ENCODE measurements at places on chromosomes 4 and X. TPM values are rescaled to one million over a fixed set of nuclear protein-coding genes. Genes with fewer than 3 reads are reported as not detected.
A peak's percentile ranks its signal among the peaks of the same experiment; 100 is the strongest.

DNA sequence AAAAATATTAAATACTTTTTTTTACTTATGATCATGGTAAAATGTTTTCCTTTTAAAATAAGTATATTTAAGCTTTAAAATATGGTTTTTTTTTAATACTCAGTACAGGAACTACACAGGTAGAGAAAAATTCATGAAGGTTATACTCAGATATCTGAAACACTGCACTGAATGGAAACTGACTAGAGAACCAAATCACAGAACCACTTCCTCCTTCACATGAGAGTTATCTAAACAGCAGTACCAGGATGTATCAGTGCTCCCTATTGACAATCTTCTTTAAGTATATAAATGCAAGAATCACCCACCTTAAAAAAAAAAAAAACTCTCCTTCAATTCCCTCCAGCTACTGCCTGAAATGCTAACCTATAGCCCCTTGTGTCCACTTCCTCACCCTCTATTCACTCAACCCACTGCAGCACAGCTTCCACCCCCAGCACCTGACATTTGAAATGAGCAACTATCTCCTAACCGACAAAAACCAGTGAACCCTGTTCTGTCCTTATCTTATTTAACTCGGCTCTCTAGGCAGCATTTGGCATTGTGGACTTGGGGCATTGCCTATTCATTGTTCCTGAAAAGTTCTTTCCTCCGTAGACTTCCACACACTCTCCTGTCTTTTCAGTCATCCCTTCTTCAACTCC lies 9.1 kb downstream of the SLC7A3 start:
- H3K27ac ChIP-seq = no peak overlapping the region
- H3K4me3 ChIP-seq = no peak overlapping the region
- DNase-seq = no peak
- peaks cover 12% of the 10 kb centered on the region for H3K27me3 ChIP-seq

DNA sequence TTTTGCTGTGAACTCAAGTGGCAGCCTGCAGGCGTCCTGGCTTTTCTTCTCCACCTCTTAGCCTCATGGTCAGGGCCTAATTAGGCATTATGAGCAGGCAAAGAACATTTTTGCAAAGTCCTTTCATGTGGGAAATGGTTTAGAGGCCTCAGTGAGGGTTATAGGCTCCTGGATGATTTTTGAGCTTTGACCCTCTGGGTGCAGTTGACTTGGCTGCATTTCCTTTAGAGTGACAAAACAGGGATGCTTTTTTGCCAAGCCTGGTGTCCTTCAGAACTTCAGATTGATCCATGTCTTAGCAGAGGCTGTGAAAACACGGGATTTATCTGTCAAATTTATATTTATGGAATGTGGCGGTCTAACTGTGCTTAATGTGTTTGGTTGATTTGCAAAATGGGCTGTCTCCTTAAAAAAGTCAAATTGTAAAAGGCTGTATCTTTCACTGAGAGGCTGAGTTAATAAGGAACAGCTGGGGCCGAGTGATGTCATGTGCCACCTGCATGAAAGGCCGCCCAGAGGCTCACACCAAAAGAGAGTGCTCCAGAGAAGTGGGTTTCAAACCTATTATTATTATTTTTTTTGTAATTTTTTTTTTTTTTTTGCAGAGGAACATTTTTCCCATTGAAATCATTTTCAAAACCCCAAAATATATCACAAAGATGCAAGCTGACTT lies 192.2 kb upstream of the ARX start:
- DNase-seq = no peak
- no peaks in the 10 kb centered on the region for H3K27me3 ChIP-seq
- H3K4me1 ChIP-seq = no peaks in the 10 kb centered on the region

GRCh38 chrX:42131856-42132255 lies 208.5 kb upstream of the CASK start:
- H3K4me3 ChIP-seq = no peak overlapping the region
- no peak overlapping the region for H3K27ac ChIP-seq
- H3K4me1 ChIP-seq = no peaks in the 10 kb centered on the region
- H3K27me3 ChIP-seq = no peaks in the 10 kb centered on the region
- DNase-seq = no peak

GRCh38 chr4:145605941-145606340 lies 13.2 kb upstream of the MMAA start:
- DNase-seq = no peak
- no peak overlapping the region for H3K4me3 ChIP-seq
- H3K36me3 ChIP-seq = peaks cover 5% of the 10 kb centered on the region
- no peaks in the 10 kb centered on the region for H3K27me3 ChIP-seq
- peaks cover 8% of the 10 kb centered on the region for H3K4me1 ChIP-seq

CT45A1 gene
- not detected for total RNA-seq

DNA sequence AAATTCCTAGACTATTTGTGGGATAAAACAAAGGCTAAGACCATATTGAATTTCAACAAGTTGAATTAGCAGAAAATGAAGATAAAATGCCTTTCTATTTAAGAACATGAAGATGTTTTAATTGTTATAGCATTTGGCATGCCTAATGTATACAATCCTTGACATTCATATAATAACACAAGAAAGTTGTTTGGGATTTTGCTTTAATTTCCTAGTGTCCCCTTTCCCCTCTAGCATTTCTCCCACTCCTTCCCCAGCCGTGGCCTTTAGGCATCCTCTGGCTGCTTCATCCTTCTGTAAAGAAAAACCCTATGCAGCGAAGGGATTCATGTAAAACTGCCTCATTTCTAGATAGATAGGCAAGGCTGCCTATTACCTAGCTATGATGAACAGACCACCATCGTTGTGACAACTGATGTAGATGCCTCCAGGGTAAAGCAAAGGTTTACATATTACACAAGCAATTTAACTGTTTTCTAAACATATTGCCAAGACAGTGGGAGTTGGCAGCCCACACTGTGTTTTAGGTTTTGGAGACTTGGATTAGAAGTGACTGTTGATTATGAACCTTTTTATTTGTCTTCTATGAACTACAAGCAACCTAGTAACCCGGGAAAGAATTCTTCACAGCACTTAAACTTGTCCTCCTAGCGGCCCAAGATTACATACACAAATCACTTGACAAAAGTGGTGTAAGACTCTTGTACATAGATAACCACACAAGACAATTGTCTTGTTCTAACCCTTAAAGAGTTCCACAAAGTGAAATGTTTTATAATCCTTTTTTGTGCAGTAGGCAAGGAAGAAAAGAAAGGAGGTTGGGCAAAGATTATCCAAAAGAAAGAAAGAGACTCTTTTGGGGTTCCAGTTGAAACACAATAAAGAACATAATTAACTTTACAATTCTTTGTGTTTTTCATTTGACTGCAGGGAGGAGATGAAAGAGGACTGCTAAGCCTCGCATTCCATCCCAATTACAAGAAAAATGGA lies 59.9 kb downstream of the HHIP start:
- H3K27ac ChIP-seq = no peak overlapping the region
- DNase-seq = no peak
- H3K36me3 ChIP-seq = no peaks in the 10 kb centered on the region
- peaks cover 46% of the 10 kb centered on the region for H3K4me1 ChIP-seq

DNA sequence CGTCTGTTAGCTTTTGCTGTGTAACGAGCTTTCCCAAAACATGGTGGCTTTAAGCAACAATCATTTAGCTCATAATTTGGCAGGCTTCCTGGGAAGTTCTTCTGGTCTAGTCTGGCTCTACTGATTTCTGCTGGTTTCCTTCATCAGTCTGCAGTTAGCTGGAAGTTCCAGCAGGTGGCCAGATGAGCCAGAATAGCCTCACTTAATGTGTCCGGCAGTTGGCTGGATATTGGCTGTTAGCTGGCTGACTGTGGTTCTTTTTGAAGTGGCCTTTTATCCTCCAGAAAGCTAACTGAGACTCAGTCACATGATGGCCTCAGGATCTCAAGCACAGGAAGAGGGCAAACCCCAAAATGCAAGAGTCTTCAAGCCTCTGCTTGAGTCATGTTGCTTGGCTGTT lies 34.9 kb downstream of the FTHL17 start:
- DNase-seq = no peak
- no peaks in the 10 kb centered on the region for H3K36me3 ChIP-seq
- H3K4me1 ChIP-seq = peaks cover 12% of the 10 kb centered on the region
- no peak overlapping the region for H3K4me3 ChIP-seq
- peaks cover 3% of the 10 kb centered on the region for H3K27me3 ChIP-seq

GRCh38 chrX:13220916-13221315 lies 98.9 kb downstream of the ATXN3L start:
- peak overlapping the region; percentile 89 for H3K27ac ChIP-seq
- no peak for DNase-seq
- H3K36me3 ChIP-seq = no peaks in the 10 kb centered on the region

DNA sequence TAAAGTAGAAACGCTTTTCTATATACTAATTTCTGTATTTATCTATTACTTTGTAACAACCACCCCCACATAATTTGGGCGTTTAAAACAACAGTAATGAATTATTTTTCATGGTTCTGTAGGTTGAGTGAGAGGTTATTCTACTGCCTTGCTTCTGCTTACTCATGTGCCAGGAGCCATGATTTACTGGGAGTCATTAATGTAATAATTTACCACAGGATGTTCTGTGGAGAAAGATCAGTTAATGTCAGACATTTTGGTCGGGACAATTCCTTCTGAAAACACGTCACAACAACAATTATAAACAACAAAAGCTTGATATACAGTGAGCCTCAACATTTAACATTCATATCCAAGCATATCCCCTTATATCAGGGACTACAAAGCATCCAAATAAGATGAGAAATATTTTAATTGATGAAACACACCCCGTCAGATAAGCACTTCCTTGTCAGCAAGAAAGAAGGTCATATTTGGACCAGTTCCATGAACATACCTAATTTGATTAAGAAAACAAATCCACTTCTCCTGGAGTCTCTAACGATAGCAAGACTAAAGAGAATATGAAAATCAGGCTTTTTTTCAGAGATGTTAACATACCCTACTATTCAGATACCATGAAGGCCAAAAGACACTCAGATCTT lies 238.5 kb downstream of the PRDM5 start:
- no peak overlapping the region for H3K27ac ChIP-seq
- no peak for DNase-seq
- H3K36me3 ChIP-seq = no peaks in the 10 kb centered on the region
- no peaks in the 10 kb centered on the region for H3K27me3 ChIP-seq
- no peaks in the 10 kb centered on the region for H3K4me1 ChIP-seq

TMPRSS11A gene
- total RNA-seq = not detected

- H3K4me3 ChIP-seq = no peak overlapping the region
- peaks cover 13% of the 10 kb centered on the region for H3K4me1 ChIP-seq
- H3K36me3 ChIP-seq = no peaks in the 10 kb centered on the region
- H3K27ac ChIP-seq = no peak overlapping the region
- no peaks in the 10 kb centered on the region for H3K27me3 ChIP-seq
These were observed 18.1 kb upstream of the HSFX3 start for GRCh38 chrX:149567621-149568417.

- no peak overlapping the region for H3K27ac ChIP-seq
- H3K4me1 ChIP-seq = no peaks in the 10 kb centered on the region
- no peaks in the 10 kb centered on the region for H3K36me3 ChIP-seq
- peaks cover 6% of the 10 kb centered on the region for H3K27me3 ChIP-seq
- H3K4me3 ChIP-seq = no peak overlapping the region
These were observed 80.9 kb downstream of the IL21 start for GRCh38 chr4:122539861-122540465.

- H3K27ac ChIP-seq = no peak overlapping the region
- peaks cover 1% of the 10 kb centered on the region for H3K36me3 ChIP-seq
- H3K4me3 ChIP-seq = no peak overlapping the region
- no peak for DNase-seq
- no peaks in the 10 kb centered on the region for H3K27me3 ChIP-seq
- peaks cover 9% of the 10 kb centered on the region for H3K4me1 ChIP-seq
These were observed 28.3 kb upstream of the CD99L2 start for GRCh38 chrX:150926791-150927190.

- H3K27me3 ChIP-seq = no peaks in the 10 kb centered on the region
- H3K27ac ChIP-seq = no peak overlapping the region
- DNase-seq = no peak
- peaks cover 49% of the 10 kb centered on the region for H3K4me1 ChIP-seq
These were observed 28.2 kb downstream of the ANKRD50 start for GRCh38 chr4:124684301-124684700.

PTPN13 gene
- total RNA-seq = 38.0 TPM

MAML3 gene
- 7.2 TPM for total RNA-seq

MAGEC3 gene
- not detected for total RNA-seq

JADE3 gene
- 11.7 TPM for total RNA-seq

ZGRF1 gene
- 9.1 TPM for total RNA-seq

LRCH2 gene
- total RNA-seq = 10.5 TPM

- DNase-seq = no peak
- H3K4me3 ChIP-seq = no peak overlapping the region
- peak overlapping the region; percentile 49 for H3K27ac ChIP-seq
- H3K27me3 ChIP-seq = no peaks in the 10 kb centered on the region
- no peaks in the 10 kb centered on the region for H3K36me3 ChIP-seq
These were observed 75.7 kb upstream of the DCLK2 start for GRCh38 chr4:150002561-150002960.

DDX53 gene
- total RNA-seq = not detected

DNA sequence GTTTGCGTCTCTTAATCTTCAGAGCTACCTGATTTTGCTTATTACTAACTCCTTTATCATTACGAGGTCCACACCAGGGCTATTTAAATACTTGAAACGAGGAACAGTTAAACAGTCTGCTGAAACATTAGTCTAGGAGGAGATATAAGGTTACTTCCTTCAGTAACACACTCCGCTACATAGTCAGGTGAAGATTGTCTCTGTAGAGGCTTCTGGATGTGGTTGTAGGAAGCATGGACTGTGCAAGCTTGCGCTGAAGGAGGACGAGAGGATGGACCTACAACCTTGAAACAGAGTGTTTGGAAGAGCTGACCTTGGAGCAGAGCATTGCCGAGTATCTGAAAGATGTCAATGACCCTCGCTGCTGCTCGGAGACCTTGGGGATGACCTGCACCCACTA lies at the start of gene CLRN2:
TSS of gene CLRN2 (plus strand) at position 301 of the 400 bp plus-strand sequence. CDS start 102 bp downstream, outside the sequence.
- peaks cover 22% of the 10 kb centered on the region for H3K27me3 ChIP-seq
- no peak within 1 kb of the TSS for H3K4me3 ChIP-seq
- H3K27ac ChIP-seq = no peak within 1 kb of the TSS
- H3K36me3 ChIP-seq = no peaks in the 10 kb centered on the region

DNA sequence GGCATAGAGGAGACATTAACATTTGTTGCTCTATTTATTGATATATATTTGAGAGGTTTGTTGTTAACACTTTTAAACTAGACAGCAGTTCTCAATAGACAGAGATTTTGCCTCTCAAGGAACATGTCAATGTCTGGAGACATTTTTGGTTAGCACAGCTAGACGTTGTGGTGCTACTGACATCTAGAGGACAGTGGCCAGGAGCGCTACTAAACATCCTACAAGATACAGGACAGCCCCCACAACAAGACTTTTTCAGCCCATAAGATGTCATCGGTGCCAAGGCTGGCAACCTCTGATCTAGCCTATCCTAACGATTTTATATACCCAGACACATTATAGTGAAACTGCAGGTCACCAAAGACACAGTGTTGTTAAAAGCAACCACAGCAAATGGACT lies 18.4 kb upstream of the CTSO start:
- no peaks in the 10 kb centered on the region for H3K27me3 ChIP-seq
- no peaks in the 10 kb centered on the region for H3K36me3 ChIP-seq
- no peak for DNase-seq
- no peak overlapping the region for H3K27ac ChIP-seq

DNA sequence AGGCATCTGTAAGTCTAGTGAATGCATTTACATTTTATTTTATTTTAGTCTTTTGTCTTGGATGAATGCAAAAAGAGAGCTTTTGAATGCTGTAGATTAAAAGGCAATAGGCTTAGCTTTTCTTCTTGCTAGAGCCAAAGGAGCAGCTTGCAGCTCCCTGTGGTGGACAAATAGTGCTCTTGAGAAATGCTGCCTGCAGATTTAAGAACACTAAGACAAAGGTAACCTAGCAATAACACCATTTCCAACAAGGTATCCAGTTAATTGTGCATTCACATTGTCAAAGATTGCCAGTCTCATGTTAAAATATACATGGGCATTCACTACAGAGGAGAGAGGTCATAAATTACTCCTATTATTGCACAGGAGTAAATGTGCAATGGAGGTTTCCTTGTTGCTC lies 859.2 kb upstream of the PRKX start:
- DNase-seq = no peak
- H3K27me3 ChIP-seq = no peaks in the 10 kb centered on the region
- no peaks in the 10 kb centered on the region for H3K4me1 ChIP-seq
- H3K27ac ChIP-seq = no peak overlapping the region
- H3K4me3 ChIP-seq = no peak overlapping the region

ADH6 gene
- 0.19 TPM for total RNA-seq
